ENCODE measurements at places on chromosomes 5 and 9.

- no peak for DNase-seq
Observed at GRCh38 chr5:52709167-52709925, 78.4 kb upstream of the ITGA1 start.

DNA sequence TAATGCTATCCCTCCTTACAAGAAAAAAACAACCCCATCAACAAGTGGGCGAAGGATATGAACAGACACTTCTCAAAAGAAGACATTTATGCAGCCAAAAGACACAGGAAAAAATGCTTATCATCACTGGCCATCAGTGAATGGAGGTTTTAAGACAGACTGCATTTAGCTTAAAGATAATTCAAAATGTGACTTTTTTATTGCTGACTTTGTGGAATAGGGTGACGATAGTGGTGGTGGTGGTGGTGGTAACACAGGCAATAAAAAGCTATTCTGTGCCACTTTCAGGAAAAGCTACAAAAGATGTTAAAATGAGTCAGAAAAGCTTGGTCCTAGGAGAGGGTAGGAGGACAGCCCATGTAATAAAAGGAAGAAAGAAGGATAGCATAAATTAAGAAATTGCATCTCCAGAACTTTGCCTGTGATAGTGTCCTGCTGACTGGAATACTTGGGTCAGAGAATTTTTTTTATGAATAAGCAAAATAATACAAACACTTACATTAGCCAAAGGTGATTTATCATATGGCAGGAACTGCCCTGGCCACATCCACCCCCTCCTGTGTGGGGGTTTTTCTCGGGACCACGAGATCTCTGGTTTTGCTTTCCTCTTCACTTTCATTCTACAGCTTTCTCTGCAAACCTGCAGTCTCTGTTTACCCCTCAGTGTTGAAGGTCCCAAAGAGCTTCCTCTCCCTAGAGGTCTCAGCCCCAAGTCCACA is 186.7 kb downstream of the DRD1 start:
- no peak for DNase-seq

- no peak for DNase-seq
Observed at GRCh38 chr9:99491408-99492158, 269.5 kb downstream of the SEC61B start.

GRCh38 chr9:89657295-89657694 is 52.5 kb downstream of the GADD45G start:
- DNase-seq = no peak

- DNase-seq = no peak
Observed at GRCh38 chr9:88813638-88814209, 177.5 kb upstream of the S1PR3 start.

DNA sequence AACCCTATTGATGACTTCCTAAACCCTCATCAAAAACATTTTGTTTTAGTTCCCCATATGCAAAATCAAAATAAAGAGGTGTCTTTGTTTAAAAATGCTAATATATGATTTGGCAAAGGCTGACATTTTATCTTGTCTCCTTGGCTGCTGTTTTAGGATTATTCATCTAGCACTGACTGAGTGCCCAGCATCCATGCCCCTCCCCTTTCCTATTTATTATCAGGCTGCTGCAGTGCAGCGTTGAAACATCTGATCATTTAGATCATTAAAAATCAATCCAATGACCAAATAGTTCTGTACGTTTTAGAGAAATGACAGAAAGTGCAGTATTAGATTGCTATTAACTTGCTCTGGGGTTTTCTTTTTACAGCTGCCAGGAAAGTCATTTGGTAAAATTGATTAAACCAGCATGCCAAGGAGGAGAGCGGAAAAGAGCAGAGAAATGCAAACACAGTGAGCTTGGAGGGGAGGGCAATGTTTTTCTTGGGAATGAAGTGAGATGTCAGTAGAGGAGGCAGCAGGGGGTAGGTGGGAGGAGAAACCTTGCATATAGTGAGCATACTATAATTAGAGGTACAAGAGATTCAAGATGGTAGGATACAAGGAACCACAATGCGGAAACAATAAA is 286.3 kb downstream of the PDE4D start:
- DNase-seq = no peak

- no peak for DNase-seq
Observed at GRCh38 chr9:17837965-17838364, 259.1 kb downstream of the SH3GL2 start.

DNA sequence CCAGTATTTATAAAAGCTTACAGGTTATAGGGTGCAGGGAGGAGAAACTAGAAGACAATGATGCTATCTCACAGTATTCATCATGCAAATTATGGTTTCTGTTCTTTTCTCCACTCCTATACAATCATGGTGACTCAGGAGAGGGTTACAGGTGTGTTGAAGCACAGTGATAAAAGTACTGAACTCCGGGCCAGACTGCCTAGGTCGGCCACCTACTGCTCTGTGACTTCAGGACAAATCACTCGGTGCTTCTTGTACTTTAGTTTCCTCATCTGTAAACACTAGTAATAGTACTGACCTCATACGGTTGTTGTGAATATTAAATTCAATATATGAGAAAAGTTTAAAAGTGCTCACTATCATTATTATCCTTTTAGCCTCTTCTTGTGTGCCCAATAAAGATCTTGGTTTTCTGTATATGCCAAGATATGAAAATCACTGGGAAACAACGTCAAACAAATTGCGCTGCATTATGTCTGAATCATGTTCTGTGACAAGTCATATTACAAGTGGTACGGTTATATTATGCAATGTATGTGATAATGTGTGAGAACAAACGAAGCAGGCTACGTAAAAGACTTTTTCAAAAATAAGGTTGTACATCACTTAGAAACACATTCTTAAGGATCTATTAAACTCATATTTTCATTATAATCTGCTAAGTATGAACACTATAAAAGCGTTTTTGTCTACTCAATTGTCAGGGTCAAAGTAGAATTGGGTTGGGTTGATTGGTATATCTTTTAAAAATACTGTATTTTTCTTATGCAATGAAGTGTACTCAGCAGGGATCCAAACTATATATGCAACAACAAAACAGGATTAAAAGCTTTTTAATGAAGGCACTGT is 153.3 kb downstream of the EFNA5 start:
- no peak for DNase-seq

DNA sequence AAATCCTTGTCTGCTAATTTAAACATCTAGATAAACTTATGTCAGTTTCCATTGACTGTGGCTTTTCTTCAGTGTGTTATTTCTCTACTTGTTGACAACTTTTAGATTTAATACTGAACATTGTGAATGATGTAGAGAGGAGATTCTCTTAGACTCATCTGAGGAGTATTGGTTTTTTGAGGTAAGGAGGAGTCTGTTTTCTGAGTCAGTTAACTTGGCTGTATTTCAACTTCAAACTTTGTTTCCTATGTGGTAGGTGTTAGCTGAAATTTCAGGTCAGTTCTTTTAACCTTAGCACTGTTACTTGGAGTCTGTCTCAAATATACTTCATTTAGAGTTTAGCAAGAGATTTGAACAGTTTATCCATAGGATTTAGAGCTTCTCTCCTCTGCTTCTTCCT is 67.9 kb downstream of the XRCC4 start:
- DNase-seq = no peak

GRCh38 chr5:124658867-124659557 is 87.4 kb downstream of the ZNF608 start:
- no peak for DNase-seq

- DNase-seq = no peak
Observed at GRCh38 chr5:136084698-136085097, 47.9 kb upstream of the SMAD5 start.

DNA sequence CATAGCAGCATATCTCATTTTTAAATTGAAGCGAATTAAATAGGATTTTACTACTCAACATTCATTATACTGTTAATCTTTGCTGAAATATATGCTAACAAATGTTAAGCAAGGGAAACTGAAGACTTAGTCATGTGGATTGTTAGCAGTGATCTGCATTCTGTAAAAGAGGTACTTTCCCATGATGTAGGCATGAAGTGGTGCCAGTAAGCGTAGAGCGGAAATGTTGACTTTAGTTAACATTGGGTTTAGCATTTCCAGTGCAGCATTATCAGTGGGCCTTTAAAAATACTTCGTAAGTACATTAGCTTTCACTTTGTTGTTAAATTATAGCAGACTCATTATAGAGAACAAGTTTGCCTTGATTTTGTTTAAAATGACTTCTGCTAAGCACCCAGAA is 130.3 kb downstream of the CDC42SE2 start:
- DNase-seq = no peak

DNA sequence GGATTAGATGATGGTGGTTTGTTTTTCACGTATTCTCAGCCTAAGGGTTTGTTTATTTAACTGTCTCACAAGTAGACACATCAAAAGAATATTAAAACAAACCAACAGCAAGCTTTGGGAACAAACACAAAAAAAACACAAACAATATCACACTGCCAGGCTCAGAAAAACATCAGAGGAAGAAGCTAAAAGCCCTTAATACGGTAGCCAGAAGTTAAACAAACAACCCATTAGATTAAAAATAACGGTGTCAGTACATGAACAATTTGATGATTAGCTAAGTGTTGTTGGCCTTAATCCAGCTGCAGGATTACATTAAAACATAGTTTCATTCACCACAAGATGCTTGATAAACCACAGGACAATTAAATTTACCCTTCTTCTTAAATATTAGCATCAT is 15.9 kb upstream of the DMRT2 start:
- no peak for DNase-seq

DNA sequence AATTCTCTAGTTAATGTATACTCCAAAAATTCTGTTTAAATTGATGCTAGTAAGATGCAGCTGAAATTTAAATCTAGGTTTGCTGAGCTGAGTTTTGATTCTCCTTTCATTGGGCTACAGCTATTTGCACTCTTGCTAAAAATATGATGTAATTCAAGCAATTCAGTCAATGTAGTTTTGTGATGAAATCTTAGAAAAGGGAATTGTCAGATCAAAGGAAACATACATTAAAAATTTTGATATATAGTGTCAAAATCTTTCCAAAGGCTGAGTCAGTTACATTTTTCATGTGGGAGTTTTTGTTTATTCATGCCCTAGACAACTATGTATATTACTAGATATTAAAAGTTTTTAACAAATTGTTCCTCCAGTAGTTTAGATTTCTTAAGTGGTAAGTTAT is 334.9 kb upstream of the DAB2 start:
- no peak for DNase-seq

GRCh38 chr9:79185866-79186265 is 385.9 kb upstream of the TLE4 start:
- DNase-seq = no peak

DNA sequence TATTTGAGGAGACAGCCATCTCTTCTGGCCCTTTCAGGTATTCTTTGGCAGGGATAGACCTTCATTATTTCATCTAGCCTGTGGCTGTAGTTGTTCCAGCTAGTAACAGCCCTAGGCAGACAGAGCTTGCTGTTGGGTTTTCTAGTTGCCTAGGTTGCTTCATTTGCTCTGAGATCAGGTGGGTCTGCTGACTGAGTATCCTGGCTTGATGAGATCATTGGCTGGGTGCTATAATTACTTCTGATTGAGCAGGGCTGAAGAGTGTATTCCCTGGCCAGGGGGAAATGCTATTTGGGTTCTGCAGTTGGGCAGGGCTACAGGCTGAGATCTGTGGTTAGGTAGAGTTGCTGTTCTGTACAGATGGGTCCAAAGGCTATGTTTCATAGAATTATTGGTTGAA is 456.1 kb downstream of the PSAT1 start:
- DNase-seq = no peak

- DNase-seq = no peak
Observed at GRCh38 chr5:34491251-34491620, 164.9 kb upstream of the RAI14 start.

DNA sequence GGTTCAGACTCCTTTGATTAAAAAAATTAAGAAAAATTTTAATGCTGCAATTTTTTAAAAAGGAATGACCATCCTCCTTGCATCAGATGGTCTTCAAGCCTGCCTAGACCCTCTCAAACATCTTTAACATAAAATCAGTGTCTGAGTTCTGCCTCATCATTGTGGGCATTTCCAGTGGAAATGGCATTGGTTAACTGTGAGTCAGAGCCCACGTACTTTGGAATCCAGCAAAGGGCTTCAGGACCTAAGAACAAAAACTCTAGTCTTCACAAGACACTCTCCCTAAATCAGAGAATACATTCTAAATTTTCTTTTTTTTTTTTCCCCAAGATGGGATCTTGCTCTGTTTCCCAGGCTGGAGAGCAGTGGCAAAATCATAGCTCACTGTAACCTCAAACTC is 9.4 kb upstream of the C5orf15 start:
- no peak for DNase-seq

DNA sequence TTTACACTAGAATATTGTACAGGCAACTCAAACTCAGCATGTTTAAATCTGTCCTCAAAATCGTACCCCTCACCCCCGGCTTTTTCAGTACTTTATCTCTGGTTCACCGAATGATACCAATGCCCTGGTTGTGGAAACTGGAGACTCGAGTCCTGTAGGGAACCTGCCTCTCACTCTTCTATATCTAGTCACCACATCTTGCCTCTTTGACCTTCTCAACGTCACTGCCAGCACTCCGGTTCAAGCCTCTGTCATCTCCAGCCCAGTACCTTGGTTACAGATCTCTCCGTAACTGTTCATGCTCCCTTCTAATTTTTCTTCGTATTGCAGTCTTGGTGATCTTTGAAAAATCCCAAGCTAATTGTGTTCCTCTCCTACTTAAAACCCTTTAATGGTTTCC is 6.7 kb downstream of the SLC44A1 start:
- DNase-seq = no peak

GRCh38 chr9:97721396-97721795 is 24.3 kb upstream of the XPA start:
- no peak for DNase-seq

- DNase-seq = no peak
Observed at GRCh38 chr9:37919956-37920335, 16.0 kb upstream of the SLC25A51 start.

Measured in fibroblast of skin of left biceps (primary cell).